Cerebellar cortex (tissue), 1 donor: ENCODE measurements at places on chromosomes 16 and 17.

- DNase-seq: no peak
Measured at GRCh38 chr16:65964752-65965151, 401.7 kb upstream of the CDH5 start.

DNA sequence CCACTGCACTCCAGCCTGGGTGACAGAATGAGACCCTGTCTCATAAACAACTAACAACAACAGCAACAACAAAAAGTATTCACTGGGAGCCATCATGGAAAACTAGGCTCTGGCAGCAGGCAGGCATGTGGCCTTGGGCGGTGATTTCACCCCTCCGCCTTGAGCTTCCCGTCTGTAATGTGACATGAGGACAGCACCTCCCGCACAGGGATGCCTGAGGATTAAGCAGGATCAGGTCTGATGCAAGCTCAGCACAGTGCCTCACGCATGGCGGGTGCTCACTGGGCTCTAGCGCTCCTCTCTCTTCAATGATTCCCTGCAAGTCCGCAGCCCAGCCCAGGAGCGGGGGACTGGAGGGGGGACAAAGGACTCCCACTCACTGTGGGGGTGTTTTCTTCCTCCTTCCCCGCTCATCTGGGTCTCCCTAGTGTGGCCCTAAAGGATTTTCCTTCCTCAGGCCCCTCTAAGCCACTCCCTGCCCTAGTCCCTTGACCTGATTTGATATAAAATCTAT lies 2.8 kb downstream of the PLCD3 start:
- no peak for DNase-seq

GRCh38 chr16:19696328-19696727 lies 21.7 kb downstream of the KNOP1 start:
- peak; percentile 44 for DNase-seq

GRCh38 chr16:84175350-84176081 lies 11.3 kb downstream of the TAF1C start:
- peak; percentile 50 for DNase-seq

- DNase-seq: no peak
Measured at GRCh38 chr17:47792979-47793378, 28.6 kb downstream of the OSBPL7 start.

- peak; percentile 95 for DNase-seq
Measured at GRCh38 chr17:44556832-44557606, at the start of gene FZD2. FZD2 (plus strand) TSS chr17:44557484; CDS start chr17:44557689, 205 bp downstream.

GRCh38 chr17:8946476-8946875 lies 19.0 kb downstream of the PIK3R5 start:
- no peak for DNase-seq

DNA sequence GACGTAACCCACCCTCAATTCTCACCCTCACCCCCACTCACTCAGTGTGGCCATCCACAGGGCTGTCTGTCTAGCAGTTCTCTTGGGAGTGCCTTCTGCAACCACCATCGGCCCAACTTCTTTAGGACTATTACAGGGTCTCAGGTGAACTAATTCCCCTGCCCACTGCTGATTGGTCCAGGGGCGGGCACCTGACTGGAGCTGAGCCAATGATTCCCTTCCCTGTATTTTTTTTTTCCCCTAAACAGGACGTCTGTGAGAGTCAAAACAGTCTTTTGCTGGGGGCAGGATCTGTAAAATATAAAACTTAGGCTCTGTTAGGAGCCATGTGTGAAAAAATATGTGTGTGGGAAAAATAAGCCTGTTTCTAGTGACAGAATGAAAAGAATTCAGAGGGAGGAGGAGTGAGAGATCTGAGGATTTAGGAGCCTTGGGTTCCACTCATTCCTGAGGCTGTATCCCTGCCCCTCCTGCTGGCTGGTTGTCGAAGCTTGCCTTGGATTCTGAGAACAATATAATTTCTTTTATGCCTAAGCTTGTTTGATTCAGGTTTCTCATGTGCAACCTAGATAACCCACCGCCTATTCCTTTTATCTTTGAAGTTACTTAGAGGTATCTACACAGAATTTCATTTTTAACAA lies 115.0 kb downstream of the SPACA3 start:
- DNase-seq: no peak

- DNase-seq: no peak
Measured at GRCh38 chr17:43608313-43608712, 53.4 kb downstream of the MEOX1 start.

GRCh38 chr17:70173681-70174080 lies 4.3 kb downstream of the KCNJ2 start:
- DNase-seq: no peak

DNA sequence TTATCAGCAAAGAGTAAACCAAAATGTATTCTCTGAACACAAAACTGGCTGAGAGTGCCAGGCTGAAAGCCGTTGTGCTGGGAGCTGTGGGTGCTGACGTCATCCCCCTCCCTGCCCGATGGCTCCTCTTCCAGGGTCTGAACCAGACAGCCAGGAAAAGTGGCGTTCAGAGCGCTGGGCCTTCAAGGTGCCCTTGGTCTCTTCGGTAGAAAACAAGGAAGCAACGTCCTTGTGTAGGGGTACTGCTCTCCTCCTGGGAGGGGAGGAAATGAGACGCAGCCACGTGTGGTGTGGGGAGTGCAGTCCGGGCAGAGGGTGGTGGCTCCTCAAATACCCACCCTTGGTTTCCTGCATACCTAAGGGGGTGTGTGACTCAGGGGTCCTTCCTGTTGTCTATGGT lies 394.7 kb downstream of the SEC14L1 start:
- no peak for DNase-seq

DNA sequence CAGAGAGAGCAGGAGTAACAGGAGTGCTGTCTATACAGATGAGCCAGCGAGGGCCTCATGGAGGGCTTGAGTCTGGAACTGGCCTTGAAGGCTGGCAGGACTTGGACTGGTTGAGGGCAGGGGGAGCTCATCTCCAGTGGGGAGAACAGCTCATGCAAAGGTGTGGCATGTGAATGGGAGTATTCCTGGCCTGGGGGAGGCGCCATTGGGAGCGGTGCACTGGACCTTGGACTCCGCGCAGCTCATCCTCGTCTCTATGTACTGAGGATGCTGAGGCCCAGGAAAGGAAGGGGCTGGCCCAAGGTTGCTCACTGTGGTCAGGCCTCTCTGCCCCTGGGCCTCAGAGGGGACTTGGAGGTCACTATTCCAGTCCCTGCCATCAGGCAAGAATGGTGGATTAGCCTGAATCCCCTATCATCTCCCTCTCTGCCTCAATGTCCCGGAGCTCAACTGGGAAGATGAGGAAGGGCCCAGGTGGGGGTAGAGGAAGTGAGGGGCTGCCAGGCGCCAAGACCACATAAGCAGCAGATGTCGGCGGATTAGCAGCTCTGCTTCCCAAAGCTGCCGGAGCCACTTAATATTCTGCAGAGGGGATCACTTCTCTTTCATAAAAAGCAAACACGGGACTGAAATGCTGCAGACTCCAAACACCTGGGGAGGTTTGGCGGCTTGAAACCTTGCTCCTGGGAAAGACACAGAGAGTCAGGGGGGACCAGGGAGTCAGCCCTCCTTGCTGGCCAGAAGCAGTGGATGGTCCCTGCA lies 88.9 kb downstream of the SDK2 start:
- DNase-seq: no peak

- no peak for DNase-seq
Measured at GRCh38 chr17:77422104-77422747, 281.5 kb downstream of the SEC14L1 start.

GRCh38 chr17:34549966-34550365 lies 29.4 kb upstream of the TMEM132E start:
- no peak for DNase-seq

DNA sequence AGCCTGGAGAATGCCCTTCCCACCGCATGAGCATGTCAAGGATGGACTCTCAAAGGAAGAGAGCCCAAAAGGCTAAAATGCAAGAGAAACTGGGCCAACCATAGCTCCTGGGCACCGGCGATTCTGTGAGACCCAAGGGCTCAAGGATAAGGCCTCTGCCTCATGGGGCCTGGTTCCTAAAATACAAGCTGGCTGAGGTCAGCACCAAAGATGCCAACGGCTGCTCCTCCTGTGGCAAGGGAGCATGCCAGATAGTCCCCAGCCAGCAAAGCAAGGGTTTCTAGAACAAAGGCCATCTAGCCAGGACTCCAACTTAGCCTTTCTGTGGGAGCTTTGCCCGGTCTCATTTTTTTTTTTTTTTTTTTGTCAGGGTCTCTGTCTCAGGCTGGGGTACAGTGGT lies 20.1 kb downstream of the GPRC5B start:
- DNase-seq: peak; percentile 80

- no peak for DNase-seq
Measured at GRCh38 chr16:17323171-17323570, 147.6 kb downstream of the XYLT1 start.

DNA sequence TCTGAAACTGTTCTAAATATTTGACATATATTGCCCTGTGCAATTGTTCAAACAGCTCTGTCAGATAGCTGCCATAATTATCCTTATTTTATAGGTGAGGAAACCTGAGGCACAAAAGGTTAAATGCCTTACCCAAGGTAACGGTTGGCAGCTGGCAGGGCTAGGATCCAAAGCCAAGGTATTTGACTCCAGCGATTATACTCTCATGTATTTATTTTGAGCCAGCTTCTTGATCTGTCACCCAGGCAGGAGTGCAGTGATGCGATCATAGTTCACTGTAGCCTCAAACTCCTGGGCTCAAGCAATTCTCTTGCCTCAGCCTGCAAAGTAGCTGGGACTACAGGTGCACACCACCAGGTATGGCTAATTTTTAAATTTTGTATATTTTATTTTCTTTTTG lies 7.2 kb downstream of the ENO3 start:
- DNase-seq: no peak

GRCh38 chr17:33052856-33053255 lies 61.2 kb downstream of the SPACA3 start:
- no peak for DNase-seq

GRCh38 chr16:31215287-31216162 lies 1.4 kb downstream of the PYDC1 start:
- peak; percentile 83 for DNase-seq

DNA sequence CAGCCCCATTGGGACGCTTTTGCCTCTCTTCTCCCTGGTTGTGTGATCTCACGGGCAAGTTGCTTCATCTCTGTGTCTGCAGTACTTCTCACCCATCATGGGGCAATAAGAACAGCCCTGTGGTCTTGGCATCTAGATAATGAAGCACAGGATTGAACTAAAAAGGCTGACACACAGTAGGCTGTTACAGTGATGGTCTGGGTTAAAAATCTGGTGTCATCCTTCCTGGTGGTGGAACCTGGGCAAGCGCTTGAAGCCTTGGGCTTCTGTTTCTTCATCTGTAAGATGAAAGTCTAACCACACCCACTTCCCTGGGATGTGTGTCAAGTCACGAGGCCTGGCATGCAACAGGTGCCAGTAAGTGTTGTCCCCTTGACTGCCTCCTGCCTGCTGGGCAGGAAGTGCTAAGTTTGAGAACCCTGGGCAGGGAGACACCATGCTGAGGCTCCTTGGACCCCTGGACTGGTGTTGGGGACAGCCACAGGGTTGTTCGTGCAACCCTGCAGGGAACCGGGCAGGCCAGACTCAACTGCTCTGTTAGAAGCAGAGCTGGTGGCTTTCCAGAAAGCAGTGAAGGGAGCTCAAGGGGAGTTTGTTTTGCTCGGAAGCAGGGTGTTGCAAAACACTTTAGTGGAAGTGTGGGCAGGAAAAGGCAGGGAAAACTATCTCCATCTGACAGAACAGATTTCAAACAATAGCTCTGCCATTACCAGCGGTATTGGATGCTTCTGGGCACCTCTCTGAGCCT lies 5.9 kb upstream of the MAP2K3 start:
- DNase-seq: no peak

GRCh38 chr16:64470916-64471315 lies 650.9 kb downstream of the CDH11 start:
- DNase-seq: no peak

DNA sequence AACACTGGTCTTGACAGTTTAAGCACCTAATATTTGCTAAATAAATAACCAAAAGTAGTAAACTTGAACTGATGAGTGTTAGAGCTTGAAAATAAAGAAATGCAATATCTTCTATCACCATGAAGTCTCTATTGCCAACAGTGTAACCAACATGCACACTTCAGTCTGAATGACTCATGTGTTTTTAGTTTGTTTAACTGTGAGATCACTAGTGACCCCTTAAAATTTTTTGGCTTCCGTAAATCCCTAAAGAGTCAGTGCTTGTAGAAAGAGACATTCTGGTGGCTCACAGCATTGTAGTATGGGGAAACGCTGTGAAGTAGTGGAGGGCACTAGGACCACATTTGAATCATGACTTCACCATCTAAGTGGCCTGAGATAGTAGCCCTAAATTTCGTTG lies 341.1 kb downstream of the PMP22 start:
- DNase-seq: no peak

DNA sequence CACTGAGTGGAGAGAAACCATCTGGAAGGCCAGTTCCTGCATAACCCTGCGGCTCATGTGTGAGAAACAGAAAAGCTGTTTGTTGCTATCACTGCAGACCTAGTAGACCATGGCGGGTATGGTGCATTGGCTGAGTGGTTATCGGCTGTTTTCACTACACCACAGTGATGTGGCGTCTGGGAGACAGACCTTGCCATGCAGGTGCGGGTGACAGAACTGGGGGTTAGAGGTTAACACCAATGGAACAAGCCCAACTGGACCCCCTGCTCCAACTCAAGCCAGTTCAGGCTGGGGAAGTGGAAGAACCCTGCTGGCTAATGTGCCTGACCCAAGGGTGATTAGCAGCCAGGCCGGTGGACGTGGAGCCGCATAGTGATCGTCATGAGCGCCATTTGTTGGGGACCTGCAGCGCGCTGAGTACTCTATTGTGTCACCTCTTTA lies 91.9 kb downstream of the IRF8 start:
- no peak for DNase-seq

- no peak for DNase-seq
Measured at GRCh38 chr16:66457888-66458287, 30.8 kb downstream of the BEAN1 start.

DNA sequence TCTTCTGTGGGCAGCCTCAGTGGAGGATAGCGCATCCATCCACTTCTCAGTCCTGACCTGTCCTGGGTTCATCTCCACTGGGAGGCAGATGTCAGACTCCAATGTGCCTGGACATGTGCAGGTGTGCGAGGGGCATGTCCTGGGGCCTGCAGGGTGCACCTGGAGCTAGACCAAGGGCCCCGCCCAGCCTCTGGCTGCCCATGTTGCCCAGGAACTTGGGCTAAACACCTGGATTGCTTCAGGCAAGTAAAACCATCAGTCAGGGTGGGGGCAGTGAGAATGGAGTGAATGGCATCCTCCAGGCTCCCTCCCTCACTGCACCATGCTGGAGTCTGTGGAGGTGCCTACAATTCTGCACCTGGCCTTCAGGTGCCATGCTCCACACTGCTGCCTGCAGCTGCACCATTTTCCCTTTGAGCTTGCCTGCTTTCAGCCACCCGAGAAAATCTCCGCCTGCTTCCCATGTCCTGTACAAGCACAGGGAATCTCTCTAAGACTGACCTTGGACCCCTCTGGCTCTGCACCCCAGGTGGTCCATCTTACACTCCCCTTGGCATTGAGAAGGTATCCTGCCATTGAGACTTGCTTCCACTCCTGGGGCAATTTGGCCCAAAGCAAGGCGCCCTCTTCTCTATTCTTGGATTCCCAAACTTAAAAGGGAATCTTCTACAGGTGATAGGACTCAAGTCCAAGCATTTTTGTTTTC lies 2.1 kb upstream of the MFSD6L start:
- no peak for DNase-seq
